Activated CD4-positive, alpha-beta memory T cell treated with anti-CD3 and anti-CD28 coated beads, Interleukin-2, amount 10 ng/mL, durations not matched to agents 7 days and 5 days (primary cell): ENCODE measurements at places on chromosomes 12 and 14. TPM values are rescaled to one million over a fixed set of nuclear protein-coding genes. Genes with fewer than 3 reads are reported as not detected.

Gene TAS2R43
- total RNA-seq, result 0.63 TPM

Gene ADAM21
- total RNA-seq, result not detected

Gene SLC5A8
- total RNA-seq, result not detected

Gene GSC
- not detected for total RNA-seq

Gene TMED10
- total RNA-seq, result 224 TPM

- H3K27ac ChIP-seq, result no peak overlapping the region
- DNase-seq, result no peak
- peaks cover 76% of the 10 kb centered on the region for H3K27me3 ChIP-seq
- no peaks in the 10 kb centered on the region for H3K36me3 ChIP-seq
- H3K4me3 ChIP-seq, result no peak overlapping the region
- peaks cover 18% of the 10 kb centered on the region for H3K4me1 ChIP-seq
These were observed 1.6 kb downstream of the MSI1 start for GRCh38 chr12:120367233-120367923.

GRCh38 chr14:24984846-24985589, 64.9 kb downstream of the STXBP6 start:
- DNase-seq, result no peak
- H3K27me3 ChIP-seq, result peaks cover 10% of the 10 kb centered on the region
- H3K27ac ChIP-seq, result no peak overlapping the region
- H3K4me3 ChIP-seq, result no peak overlapping the region

GRCh38 chr14:88255798-88256197, 67.3 kb downstream of the KCNK10 start:
- DNase-seq, result no peak
- no peaks in the 10 kb centered on the region for H3K36me3 ChIP-seq
- no peak overlapping the region for H3K4me3 ChIP-seq
- no peaks in the 10 kb centered on the region for H3K4me1 ChIP-seq

- DNase-seq, result no peak
- H3K4me1 ChIP-seq, result peaks cover 24% of the 10 kb centered on the region
- H3K4me3 ChIP-seq, result peak overlapping the region; percentile 76
These were observed 1.3 kb downstream of the TAMALIN start for GRCh38 chr12:52007982-52008510.

DNA sequence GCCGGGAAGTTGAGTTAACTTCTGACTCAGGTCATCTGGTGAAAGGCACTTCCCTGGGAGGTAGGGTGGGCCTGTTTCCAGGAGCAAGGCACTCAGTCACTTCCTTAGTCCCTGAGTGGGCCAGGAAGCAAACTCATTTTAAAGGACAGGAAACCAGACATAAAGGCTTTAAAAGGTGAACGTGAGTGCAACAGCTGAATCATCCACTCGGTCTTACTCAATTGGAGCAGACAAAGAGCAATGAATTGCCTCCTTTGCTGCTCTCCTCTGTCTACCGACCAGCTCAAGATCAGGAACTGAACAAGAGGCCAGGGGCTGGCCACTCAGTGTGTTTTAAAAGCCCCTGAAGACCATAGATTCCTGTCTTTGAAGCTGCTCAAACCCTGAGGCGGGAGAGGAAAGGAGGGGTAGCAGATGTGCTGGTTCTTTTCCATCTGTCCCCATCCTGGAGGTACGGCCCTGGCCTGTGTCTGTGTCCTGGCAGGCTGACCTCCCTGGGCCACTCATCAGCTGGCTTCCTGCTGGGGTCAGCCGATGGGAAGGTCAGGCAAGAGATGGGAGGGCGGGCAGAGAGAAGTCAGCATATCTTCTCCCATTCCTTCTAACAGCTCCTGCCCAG, 148.9 kb downstream of the PPM1H start:
- H3K4me3 ChIP-seq, result no peak overlapping the region
- H3K4me1 ChIP-seq, result peaks cover 13% of the 10 kb centered on the region
- no peaks in the 10 kb centered on the region for H3K36me3 ChIP-seq
- peaks cover 4% of the 10 kb centered on the region for H3K27me3 ChIP-seq
- H3K27ac ChIP-seq, result no peak overlapping the region
- no peak for DNase-seq

- no peak overlapping the region for H3K27ac ChIP-seq
- H3K4me3 ChIP-seq, result no peak overlapping the region
- H3K4me1 ChIP-seq, result no peaks in the 10 kb centered on the region
- no peak for DNase-seq
These were observed 354.4 kb upstream of the FLRT2 start for GRCh38 chr14:85175556-85175955.

- H3K36me3 ChIP-seq, result peaks cover 9% of the 10 kb centered on the region
- peaks cover 18% of the 10 kb centered on the region for H3K27me3 ChIP-seq
These were observed 26.8 kb upstream of the PEX5 start for GRCh38 chr12:7162691-7163114.

- H3K27me3 ChIP-seq, result peaks cover 15% of the 10 kb centered on the region
- DNase-seq, result no peak
- no peaks in the 10 kb centered on the region for H3K4me1 ChIP-seq
- H3K27ac ChIP-seq, result no peak overlapping the region
- H3K36me3 ChIP-seq, result no peaks in the 10 kb centered on the region
- no peak overlapping the region for H3K4me3 ChIP-seq
These were observed 111.0 kb downstream of the SLC8A3 start for GRCh38 chr14:70077720-70078119.

DNA sequence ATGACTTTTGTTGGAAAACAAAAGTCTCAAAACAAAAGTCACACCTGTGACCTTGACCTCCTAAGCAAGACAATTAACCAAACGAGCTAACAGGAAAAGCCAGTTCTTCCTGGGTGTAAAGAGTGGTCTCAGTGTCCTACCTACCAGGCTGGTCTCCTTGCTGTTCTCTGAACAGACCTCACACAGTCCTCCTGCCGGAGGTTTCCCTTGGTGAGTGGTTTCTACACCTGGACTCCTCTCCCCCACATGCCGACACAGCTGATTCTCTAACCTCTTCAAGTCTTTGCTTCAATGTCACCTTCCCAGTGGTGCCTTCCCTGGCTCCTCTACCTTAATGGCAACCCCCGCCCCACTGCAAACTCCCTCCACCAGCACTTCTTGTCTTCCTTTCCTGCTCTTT, 238.6 kb downstream of the ZFP36L1 start:
- H3K4me3 ChIP-seq, result no peak overlapping the region
- H3K4me1 ChIP-seq, result no peaks in the 10 kb centered on the region

GRCh38 chr12:41274643-41275042, 86.5 kb downstream of the PDZRN4 start:
- DNase-seq, result no peak
- no peak overlapping the region for H3K27ac ChIP-seq
- H3K4me3 ChIP-seq, result no peak overlapping the region
- H3K36me3 ChIP-seq, result no peaks in the 10 kb centered on the region

GRCh38 chr12:87441511-87441910, 587.7 kb downstream of the C12orf50 start:
- no peaks in the 10 kb centered on the region for H3K4me1 ChIP-seq
- H3K27ac ChIP-seq, result no peak overlapping the region
- H3K36me3 ChIP-seq, result no peaks in the 10 kb centered on the region
- no peaks in the 10 kb centered on the region for H3K27me3 ChIP-seq
- no peak overlapping the region for H3K4me3 ChIP-seq

DNA sequence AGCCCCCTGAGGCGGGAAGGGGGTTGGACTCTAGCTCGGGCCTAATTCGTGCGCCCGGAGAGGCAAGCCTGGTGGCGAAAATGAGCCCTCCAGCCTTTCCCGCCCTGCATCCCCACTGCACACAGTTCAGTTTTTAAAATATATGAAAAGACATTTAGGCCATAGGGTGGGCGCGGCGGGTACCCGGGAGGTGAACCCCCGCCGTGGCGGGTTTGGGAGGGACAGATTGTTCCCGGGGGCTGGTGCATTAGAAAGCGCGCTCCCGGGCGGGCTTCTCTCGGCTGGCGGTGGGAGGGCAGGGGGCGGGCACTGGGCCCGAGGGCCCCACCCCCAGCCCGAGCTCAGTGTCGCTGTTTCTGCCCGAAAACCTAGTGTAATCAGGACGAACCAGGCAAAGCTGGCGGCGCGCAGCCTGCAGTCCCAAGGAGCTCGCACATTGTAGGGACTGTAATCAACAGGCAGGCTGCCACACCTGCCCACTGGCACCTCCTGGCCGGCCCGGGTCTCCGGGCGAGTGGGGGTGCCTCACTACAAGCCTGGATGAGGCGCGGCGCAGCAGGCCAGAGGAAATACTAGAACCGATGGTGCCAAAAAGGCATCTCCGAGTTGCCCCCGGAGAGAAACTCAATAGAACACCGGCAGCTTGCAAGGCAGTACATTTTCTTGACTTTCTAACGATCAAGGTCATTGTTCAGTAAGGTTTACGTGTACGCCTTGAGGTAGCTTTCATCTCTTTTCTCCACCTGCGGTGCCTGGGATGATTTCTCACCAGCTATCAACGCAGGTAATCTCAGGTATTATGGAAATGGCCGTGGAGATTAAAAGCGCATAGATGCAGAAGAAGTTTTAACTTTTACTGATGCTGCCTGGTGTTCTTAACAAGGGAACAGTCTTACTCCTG, 764 bp upstream of the SPTB start:
- peak; percentile 63 for DNase-seq
- H3K4me1 ChIP-seq, result peaks cover 11% of the 10 kb centered on the region
- no peaks in the 10 kb centered on the region for H3K36me3 ChIP-seq

DNA sequence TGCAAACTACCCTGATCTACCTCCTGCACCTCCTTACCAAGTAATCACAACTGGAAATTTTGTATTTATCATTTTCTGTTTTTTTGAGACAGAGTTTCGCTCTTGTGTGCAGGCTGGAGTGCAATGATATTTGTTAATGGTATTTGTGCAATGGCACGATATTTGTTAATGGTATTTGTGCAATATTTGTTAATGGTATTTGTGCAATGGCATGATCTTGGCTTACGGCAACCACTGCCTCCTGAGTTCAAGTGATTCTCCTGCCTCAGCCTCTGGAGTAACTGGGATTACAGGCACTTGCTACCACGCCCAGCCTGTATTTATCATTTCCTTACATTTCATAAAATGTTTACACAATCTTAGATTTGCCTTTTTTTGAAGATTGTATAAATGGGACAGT, 5.7 kb upstream of the NECAP1 start:
- no peaks in the 10 kb centered on the region for H3K36me3 ChIP-seq
- no peak for DNase-seq
- no peak overlapping the region for H3K4me3 ChIP-seq
- no peaks in the 10 kb centered on the region for H3K27me3 ChIP-seq
- peaks cover 34% of the 10 kb centered on the region for H3K4me1 ChIP-seq

DNA sequence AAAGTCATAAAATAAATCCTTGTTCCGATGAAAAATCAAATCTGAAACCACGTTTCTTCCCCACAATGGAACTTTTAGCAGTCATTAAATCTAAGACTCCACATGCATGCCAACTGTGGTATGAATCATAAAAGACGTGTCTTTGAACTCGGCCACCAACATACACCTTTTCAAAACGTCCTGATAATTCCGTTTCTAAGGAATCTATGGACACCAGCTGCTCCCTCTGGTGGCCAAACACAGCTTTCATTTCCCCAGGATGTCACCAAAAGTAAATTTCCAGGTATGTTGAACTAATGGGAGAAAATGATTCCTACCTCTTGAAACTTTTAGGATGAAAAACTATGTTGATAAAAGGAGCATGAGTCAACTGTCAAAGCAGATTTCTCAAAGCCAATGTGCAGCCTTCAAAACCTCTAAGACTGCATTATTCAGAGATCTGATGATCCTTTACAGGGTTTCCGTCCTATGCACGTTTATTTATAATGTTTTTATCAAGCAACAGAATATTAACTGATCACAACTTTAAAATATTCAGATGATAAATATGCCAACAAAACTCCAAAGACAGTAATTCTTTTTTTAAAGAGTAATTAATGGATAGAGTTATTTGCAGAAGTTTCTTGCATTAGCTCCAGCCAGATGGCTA, 96.2 kb downstream of the CIT start:
- DNase-seq, result no peak
- peaks cover 13% of the 10 kb centered on the region for H3K4me1 ChIP-seq
- no peak overlapping the region for H3K27ac ChIP-seq
- H3K4me3 ChIP-seq, result no peak overlapping the region
- H3K36me3 ChIP-seq, result peaks cover 69% of the 10 kb centered on the region

GRCh38 chr14:106530423-106531107, 1004.2 kb downstream of the TMEM121 start:
- no peak overlapping the region for H3K27ac ChIP-seq
- peaks cover 3% of the 10 kb centered on the region for H3K4me1 ChIP-seq
- no peak overlapping the region for H3K4me3 ChIP-seq
- DNase-seq, result peak; percentile 43
- H3K27me3 ChIP-seq, result peaks cover 41% of the 10 kb centered on the region
- H3K36me3 ChIP-seq, result no peaks in the 10 kb centered on the region

DNA sequence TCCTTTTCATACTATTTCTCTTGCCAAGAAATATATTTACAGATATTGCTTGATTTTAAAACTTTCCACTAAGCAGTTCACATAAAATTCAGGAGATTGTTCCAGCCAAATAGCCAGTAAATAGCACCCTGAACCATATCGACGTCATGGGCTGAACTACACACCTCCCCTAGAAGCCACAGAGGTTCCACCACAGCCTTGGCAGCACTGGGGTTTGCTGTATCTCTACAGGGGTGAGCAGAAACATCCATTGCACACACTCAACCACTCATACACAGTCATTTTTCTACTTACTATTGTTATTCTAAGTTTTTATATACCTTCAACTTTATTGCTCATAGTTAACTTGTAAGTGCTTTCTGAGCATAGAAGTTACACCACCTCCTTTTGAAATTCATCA, 8.1 kb upstream of the EIF2S3B start:
- H3K4me3 ChIP-seq, result no peak overlapping the region
- no peak for DNase-seq
- H3K36me3 ChIP-seq, result no peaks in the 10 kb centered on the region
- H3K27me3 ChIP-seq, result peaks cover 34% of the 10 kb centered on the region
- H3K27ac ChIP-seq, result no peak overlapping the region

DNA sequence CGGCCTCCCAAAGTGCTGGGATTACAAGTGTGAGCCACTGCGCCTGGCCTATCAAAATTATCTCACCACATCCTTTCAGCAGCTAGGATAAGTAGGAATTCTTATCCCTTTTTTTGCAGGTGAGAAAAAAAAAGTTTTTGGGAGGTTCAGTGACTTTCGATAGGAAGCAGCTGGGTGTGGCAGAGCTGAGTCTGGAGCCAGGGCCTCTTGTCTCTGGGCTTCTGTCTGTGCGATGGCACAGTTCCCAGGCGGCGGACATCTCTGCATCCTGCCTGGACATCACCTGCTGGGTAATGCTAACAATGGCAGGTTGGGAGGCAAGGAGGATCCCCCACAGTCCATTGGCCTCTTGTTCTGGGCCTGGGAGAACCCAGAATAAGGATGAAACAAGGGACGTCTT, 12.5 kb downstream of the NRXN3 start:
- no peaks in the 10 kb centered on the region for H3K36me3 ChIP-seq
- H3K4me1 ChIP-seq, result no peaks in the 10 kb centered on the region
- H3K27me3 ChIP-seq, result no peaks in the 10 kb centered on the region
- no peak overlapping the region for H3K4me3 ChIP-seq
- H3K27ac ChIP-seq, result no peak overlapping the region

DNA sequence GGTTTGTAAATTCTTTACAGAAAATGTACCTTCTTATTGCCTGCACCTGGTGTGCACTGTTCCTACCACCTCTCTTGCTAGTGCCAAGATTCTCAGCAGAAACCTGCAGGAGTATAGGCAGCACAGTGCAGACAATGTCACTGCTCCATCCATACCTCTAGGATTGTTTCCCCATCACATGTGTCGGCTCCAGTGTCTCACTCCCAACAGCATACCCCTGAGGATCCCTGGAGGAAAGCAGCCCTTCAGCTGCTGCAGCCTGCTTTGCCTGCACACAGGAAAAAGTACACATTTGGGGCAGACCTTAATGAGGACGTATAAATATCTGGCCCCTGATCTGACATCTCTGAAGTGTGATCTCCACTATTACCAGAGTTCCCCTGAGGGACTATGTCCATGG, 235.5 kb downstream of the MDGA2 start:
- no peaks in the 10 kb centered on the region for H3K4me1 ChIP-seq
- H3K36me3 ChIP-seq, result no peaks in the 10 kb centered on the region
- no peaks in the 10 kb centered on the region for H3K27me3 ChIP-seq
- H3K4me3 ChIP-seq, result no peak overlapping the region
- no peak for DNase-seq
